ENCODE measurements at places on chromosomes 7 and 10.

GRCh38 chr7:13894377-13894776 lies 95.1 kb downstream of the ETV1 start:
- no peak for DNase-seq

- DNase-seq: no peak
Measured at GRCh38 chr7:121517591-121517990, 121.5 kb upstream of the FAM3C start.

DNA sequence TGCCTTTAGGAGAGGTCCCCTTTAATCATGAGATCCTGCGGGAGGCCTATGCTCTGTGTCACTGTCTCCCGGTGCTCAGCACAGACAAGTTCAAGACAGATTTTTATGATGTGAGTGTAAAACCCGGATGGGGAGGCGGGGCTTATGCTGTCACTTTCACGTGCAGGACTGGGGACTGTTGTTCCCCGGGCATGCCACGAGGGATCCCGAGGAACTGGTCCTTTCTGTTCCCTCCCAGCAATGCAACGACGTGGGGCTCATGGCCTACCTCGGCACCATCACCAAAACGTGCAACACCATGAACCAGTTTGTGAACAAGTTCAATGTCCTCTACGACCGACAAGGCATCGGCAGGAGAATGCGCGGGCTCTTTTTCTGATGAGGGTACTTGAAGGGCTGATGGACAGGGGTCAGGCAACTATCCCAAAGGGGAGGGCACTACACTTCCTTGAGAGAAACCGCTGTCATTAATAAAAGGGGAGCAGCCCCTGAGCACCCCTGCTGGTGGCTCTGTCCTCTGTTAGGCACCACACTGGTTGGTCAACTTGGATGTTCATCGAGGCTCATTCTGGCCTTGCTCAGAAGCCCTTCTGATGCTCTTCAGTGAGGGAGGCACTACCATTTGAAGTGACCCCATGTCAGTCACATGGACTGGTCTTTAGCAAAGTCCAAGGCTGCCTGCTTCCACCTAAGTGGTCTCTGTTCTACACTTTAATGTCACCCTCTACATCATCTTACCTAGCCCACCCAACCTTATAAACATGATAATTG lies 2.8 kb downstream of the COPS6 start:
- no peak for DNase-seq

DNA sequence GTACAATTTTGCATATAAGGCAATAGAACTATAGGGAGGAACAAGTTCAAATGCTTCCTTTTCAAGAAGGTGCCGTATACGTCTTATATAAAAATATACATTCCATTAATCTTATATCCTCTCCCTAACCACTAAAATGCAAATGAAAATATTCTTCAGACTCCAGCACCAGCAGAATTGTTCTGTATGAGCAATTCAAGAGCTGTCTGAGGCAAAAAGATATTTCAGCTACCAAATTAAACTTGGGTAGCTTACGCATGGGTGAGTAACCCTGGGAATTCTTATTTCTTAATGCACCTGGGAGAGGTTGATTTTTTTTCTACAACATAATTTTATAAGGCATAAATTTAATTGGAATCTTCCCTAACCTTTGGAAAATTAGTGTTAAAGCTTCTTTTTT lies 42.2 kb upstream of the GSDME start:
- DNase-seq: no peak

DNA sequence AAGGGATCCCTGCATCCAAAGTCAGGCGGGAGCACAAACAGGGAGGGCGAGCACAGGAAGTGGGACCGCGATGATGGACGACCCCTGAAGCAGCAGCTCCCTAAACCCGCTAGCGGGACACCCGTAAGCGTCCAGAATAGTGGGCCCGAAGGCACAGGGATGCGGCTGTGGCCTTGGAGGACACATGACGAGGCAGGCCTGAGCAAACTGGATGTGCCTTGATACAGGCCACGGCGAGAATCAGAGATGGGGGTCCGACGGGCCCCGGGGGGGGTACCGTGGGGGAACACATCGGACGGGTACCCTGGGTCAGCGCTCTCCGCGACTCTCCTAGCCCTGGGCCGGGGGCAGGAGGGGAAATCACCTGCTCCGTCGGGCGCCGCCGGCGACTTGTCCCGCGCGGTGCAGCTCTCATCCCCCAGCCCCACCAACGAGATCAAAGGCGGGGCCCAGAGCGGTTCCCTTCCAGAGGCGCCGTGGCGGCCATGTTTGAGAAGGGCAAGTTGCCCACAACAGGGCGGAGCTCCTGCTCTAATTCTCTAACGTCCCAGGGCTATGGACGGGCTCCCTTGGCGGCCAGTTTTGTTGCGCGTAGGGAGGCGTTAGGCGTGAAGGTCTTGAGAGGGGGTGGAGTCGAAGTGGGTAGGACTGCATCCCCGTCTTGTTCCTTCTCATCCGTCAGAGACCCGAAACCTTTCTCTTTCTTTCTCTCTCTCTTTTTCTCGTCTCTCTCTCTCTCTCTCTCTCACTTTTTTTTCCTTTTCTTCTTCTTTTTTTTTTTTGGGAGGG lies at the start of gene CUEDC2:
TSS of gene CUEDC2 (minus strand) at position 413 of the 789 bp plus-strand sequence. CDS start 7,386 bp downstream, outside the sequence.
- peak; percentile 97 for DNase-seq

- DNase-seq: no peak
Measured at GRCh38 chr10:48844616-48845015, 95.0 kb downstream of the LRRC18 start.

- DNase-seq: no peak
Measured at GRCh38 chr7:77265666-77266065, 66.0 kb upstream of the FGL2 start.

- no peak for DNase-seq
Measured at GRCh38 chr7:134996097-134996550, 9.8 kb downstream of the AGBL3 start.

DNA sequence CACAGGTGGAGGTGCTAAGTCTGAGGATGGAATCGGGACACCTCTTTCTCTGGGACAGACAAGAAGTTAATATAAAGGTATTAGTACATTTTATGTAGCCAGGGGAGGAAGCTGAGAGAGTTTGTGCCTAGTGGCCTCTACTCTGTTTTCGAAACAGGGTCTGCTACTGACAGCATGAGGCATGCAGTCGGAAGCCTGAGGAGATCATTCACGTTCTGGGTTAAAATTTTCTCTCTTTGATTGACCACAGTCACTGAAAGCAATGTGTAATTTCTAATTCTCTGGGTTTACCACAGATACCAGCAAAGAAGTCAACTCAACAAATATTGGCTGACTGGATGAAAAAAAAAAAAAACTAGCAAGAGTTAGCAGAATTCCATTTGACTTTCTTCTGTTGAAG lies 53.3 kb upstream of the KCTD7 start:
- no peak for DNase-seq

DNA sequence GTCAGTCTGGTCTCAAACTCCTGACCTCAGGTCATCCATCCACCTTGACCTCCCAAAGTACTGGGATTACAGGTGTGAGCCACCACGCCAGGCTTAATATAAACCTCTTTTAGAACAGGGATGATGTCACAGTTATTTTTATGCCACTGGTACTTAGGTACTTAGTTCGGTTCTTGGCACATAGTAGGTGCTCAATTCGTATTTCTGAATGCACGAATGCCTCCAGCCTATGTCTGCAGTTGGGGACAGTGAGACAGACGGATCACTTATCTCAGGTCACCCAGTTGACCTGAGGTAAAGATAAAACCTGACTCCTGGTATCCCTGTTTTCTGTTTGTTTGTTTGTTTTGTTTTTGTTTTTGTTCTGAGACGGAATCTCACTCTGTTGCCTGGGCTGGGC lies 6.1 kb upstream of the NAT16 start:
- no peak for DNase-seq

GRCh38 chr7:154916381-154916780 lies 86.5 kb downstream of the PAXIP1 start:
- DNase-seq: no peak

DNA sequence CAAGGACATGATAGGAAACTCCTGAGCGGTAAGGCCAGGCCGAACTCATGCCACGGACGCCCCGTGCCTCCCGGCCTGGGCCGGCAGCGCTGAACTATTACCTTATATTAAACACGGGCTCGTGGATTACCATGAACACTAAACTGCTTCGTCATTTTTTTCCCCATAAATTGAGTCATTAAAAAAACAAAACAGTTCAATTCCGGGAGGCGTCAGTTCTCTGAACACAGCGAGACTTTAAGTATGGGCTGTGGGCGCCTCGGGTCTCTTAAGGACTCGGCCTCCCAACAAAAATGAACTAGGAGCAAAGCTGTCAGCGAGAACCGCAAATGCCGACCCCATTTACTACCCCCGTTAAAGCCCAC lies 519 bp downstream of the PITRM1 start:
- no peak for DNase-seq

DNA sequence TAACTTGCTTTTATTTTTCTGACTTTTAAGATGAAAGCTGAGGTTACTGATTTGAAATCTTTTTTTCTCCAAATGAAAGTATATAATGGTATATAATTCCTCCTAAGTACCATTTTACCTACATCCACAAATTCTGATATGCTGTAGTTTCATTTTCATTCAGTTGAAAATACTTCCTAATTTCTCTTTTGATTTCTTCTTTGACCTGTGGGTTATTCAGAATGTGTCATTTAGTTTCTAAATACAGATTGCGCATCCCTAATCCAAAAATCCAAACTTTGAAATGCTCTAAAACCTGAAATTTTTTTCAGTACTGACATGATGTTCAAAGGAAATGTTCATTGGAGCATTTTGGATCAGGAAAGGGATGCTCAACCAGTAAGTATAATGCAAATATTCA lies 168.7 kb downstream of the CELF2 start:
- no peak for DNase-seq

All from tibial artery (tissue), 4 donors.